LHCN-M2 (cell line): ENCODE measurements at places on chromosomes 6 and 20. TPM values are rescaled to one million over a fixed set of nuclear protein-coding genes. Genes with fewer than 3 reads are reported as not detected.

DNA sequence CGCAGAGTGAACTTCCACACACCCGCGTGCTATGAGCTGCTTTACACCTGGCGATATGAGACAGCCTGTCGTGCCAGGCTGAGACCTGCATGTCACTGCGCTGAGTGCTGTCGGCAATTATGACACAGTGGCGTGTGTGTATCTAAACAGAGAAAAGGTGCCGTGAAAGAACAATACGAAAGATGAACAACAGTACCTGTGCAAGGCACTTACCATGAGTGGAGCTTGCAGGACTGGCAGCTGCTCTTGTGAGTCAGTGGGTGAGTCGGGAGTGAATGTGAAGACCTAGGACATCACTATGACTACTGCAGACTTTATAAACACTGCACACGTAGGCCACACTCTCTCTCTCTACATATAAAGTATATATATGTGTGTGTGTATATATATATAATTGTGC is 68.5 kb upstream of the DUSP22 start:
- peak; percentile 57 for DNase-seq

DNA sequence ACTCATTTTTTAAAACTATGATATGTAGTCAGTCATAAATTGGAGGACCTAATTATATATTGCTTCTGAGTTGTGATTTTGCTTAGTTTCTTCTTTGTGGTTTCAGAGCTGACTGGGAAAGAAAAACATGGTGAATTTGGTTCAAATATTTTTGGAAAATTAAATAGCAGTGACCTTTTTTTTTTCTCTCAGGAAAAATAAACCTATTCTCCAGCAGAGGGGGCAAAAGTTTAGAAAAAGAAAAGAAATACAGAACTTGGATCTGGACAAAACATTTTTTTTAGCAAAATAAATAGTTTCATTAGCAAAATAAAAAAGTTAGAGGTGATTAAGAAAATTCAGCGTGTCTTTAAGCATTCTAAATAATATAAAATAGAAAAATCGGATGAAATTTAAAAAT is 10.2 kb downstream of the COL10A1 start:
- DNase-seq: peak; percentile 26

DNA sequence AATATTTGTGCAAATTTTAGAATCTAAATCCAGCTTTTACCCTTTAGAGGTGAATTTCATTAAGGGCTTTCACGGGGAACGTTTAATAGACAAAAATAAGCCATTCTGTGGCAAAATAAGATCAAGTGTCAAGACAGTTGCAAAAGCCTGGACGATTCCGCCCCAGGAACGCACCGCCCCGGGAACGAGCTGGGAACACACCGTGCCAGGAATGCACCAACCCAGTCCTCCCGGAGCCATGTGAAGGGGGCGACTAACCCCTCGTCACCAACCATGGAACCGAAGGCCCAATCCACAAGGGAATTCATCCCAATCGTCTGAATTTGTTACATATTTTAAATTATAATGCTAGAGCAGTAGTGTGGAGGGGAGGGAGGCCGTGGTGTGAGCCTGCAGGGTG is 20.8 kb upstream of the TCFL5 start:
- no peak for DNase-seq

GRCh38 chr20:13243826-13244376 is 22.8 kb downstream of the ISM1 start:
- DNase-seq: peak; percentile 48

GRCh38 chr20:16064989-16065707 is 508.1 kb downstream of the KIF16B start:
- peak; percentile 83 for DNase-seq

- peak; percentile 2 for DNase-seq
Observed at GRCh38 chr6:69105288-69105687, 470.2 kb downstream of the ADGRB3 start.

DNA sequence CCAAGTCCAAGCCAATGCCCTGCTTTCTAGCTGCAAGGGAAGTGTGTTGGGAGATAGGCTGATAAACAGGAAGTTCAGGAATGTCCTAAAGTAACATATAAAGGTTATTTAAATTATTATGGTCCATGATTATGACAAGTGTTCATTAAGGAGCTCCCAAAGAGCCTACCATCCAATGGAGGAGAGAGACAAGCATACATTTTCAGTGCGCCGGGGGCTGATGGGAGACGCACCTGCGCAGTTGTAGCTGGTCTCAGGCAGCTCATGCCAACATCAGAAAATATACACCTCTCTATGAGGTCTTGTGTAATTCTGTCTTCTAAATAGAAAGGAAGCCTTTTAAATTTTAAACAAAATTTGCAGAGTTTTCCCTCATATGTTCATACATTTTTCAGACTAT is 12.6 kb upstream of the SFT2D1 start:
- no peak for DNase-seq

FAM83C gene
- not detected in 2 replicates for total RNA-seq

DNA sequence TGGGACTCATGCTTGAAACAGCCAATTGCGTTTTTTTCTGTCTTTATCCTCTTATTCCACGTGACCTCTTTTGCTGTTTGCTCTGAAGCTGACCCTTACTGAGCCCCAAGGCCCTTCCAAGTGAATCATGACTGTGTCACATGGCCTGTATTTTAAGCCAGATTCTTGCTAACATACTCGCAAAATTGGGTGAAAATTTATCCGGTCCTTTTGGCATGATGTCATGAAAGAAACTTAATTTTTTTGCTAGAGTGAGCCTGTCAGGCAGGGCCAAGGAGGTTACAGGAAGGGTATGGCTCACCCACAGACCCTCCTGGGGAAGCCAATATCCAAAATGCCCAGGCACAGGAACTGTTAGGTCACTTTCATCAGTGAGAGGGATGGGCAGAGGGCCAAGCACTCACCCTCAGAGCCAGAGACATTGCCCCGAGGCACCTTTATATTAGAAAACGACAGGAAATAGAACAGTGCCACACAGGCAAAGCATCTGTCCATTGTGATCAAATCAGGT is 296.7 kb downstream of the CDH26 start:
- peak; percentile 82 for DNase-seq

- no peak for DNase-seq
Observed at GRCh38 chr6:71252960-71253359, 35.7 kb upstream of the OGFRL1 start.

DNA sequence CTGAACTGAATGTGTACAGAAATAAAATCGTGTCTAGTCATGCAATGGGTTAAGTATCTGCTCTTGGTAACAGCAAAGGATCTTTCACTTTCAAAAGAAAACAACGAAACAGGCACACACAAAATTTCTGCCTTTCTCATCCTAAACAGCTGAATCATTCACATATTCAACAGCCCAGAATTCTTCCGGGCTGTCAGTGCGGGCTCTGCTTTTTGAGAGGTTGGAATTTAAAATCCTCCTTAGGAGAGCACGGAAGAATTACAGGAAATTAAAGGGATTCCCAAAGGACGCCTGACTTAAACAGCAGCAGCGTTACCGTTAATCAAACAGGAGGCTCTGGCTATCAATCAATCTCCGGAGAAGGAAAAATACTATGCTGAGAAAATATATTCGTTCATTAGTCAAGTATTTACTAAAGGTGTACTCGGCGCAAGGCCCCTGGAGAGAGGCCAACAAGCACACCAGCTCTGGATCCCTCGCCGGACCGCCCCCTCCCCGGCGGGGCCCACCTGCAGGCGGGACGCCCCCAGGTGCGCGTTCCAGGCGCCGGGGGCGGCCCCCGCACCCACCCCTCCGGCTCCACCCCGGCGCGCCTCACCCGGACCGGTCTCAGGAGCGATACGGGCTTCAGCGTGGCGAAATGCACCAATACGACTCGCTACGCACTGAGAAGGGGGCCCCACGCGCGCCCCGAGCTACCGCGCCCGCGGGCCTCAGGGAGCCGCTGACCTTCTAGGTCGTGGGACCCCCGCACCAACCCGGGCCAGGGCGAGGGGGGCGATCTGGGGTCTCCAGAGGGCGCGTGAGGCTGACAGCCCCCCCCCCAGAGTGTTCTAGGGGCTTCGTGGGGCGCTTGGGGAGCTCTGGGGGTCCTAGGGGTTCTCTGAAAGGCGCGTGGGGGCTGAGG is 1.0 kb downstream of the NAPB start:
- DNase-seq: peak; percentile 73

GRCh38 chr20:34663213-34663943 is 13.5 kb downstream of the PIGU start:
- no peak for DNase-seq

- no peak for DNase-seq
Observed at GRCh38 chr20:49043000-49043399, 3.1 kb upstream of the CSE1L start.

ADGRG6 gene
- 1.0 and 1.8 TPM in 2 replicates for total RNA-seq

- no peak for DNase-seq
Observed at GRCh38 chr20:34651200-34651599, 25.7 kb downstream of the PIGU start.

DNA sequence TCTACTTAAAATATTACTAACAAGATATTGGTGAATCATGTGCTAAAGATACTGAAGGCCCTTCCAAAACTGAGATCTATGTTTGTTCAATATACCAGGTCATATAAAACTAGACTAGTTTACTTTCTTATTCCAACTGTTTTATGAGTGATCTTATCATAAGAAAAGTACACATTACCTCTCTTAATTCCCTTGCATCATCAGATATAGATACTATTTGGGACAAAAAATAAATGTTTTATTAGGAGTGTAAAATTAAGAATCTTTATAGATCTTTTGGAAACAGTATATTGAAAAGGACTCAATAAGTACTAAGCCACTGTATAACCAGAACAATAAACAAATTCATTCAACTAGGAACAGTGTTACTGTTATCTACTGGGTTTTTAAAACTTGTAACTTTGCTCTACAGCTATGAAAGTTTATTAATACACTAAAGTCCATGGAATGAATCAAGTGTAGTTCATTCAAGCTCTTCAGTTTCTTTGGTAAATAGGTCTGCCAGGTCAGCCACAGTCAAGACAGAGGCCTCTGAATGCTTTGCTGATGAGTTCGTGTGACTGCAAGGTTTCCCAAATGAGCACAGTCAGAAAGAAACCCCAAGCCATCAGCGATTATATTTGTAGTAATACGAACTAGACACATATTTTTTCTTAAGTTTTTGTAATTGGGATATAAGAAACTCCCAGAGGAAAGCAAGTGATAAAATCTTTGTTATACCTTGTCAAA is 71.8 kb upstream of the FBXO30 start:
- no peak for DNase-seq

- DNase-seq: no peak
Observed at GRCh38 chr20:54680439-54680838, 205.0 kb downstream of the DOK5 start.

DNA sequence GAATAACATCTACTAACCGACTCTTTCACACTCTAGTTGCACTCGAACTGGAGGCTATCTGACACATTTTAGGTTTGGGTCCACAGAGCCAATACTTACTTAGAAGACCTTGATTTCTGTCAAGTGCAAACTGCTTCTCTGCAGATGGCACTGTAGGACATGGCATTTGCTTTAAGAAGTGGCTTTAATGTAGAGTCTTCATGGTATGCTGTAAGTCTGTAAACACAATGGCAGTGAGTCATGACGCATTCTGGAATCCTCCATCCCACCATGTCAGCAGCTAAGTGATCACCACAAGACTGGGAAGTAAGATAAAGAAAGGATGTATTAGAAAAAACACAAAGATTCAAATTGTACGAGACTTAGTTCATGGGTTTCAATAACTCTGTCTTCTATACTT is 377.0 kb upstream of the NOX3 start:
- DNase-seq: no peak

DNA sequence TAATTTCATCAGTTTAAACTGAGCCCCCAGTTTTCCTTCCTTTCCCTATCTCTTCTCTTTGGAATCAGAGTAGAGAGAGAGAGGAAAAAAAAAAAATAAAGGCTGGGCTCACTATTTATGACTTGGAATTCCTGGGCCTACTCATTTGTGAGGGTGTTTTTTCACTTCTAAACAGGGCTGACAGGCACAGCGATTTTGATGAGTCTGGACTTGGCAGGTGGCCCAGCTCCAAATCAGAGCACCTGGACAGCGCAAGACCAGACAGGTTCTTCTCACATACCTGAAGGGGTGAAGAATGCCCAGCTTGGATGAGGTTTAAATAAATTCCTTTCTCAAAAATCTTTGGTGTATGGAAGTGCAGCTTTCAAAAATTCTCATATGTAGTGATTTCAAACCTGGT is 122.2 kb downstream of the KIF13A start:
- DNase-seq: no peak

DNA sequence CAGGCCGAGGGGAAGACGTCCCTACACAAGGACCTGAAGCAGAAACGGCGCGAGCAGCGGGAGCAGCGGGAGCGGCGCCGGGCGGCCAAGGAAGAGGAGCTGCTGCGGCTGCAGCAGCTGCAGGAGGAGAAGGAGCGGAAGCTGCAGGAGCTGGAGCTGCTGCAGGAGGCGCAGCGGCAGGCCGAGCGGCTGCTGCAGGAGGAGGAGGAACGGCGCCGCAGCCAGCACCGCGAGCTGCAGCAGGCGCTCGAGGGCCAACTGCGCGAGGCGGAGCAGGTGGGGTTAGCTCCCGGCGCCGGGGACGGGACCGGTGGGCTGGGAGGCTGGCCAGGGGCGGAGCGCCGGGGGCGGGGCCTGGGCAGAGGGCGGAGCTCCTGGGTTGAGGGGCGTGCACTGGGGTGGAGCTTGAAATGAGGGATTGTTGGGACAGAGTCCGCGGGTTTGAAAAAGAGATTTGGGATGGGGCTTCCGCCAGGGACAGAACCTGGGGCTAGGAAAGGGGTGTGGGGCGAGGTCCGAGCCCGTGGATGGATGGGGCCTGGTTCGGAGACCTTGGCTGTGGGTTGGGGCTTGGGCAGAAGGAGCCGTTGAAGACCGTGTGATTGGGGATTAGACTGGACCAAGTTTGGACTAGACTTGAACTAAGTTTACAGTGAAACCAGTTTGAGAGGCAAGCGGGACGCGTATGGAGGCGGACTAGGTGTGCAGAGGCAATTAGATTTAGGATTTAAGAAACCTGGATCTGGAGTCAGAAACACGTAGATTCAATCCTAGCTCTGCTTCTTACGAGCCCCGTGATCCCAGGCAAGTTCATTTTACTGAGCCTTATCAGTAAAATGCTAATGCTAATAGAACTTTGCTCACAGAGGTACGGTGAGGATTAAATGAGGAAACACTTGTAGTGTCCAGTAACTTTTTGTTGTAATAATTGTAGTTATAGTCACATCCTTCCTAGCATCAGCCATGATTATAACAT is 20.9 kb downstream of the DEF6 start:
- DNase-seq: peak; percentile 85

CFAP206 gene
- 0.23 and 0.32 TPM in 2 replicates for total RNA-seq

GJA1 gene
- total RNA-seq: 8.3 and 9.0 TPM in 2 replicates

GRCh38 chr6:170244721-170245474 is 46.0 kb downstream of the DLL1 start:
- no peak for DNase-seq

WFDC10B gene
- 0.38 TPM in 1 of 2 replicates, not detected in the other for total RNA-seq

- no peak for DNase-seq
Observed at GRCh38 chr6:1227935-1228753, 83.8 kb upstream of the FOXQ1 start.
